ENCODE measurements at places on chromosomes 3 and 15. TPM values are rescaled to one million over a fixed set of nuclear protein-coding genes. Genes with fewer than 3 reads are reported as not detected.

C3orf38 gene
- total RNA-seq: 37.3 TPM

- peak; percentile 44 for DNase-seq
These were observed 684 bp upstream of the RPS27L start for GRCh38 chr15:63157891-63158431.

DNA sequence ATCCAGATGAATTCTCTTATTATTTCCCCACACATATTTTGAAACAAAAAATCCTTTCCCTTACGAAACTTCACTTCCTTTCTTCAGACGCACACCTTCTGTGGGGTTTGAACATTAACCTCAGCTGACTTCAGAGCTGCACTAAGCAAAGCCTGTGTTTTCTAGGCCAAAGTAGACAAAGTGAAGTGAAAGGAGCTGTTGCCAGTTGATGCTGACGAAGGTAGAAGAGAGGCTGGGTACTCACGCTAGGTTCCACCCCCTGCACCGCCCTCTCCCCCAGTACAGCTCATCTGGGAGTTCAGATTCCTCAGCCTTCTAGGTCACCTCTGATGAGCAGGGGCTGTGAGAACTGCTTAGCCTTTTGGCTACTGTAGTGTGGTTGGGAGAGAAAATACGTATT is 24.1 kb downstream of the DUT start:
- DNase-seq: no peak

GRCh38 chr3:52428151-52429005 is 16.5 kb downstream of the SEMA3G start:
- peak; percentile 38 for DNase-seq

GRCh38 chr15:90641581-90642463 is 75.3 kb upstream of the BLM start:
- DNase-seq: no peak

GRCh38 chr3:154786724-154787123 is 293.4 kb upstream of the MME start:
- DNase-seq: no peak

SNX1 gene
- total RNA-seq: 104 TPM

ROPN1 gene
- not detected for total RNA-seq

GRCh38 chr3:94360987-94361386 is 298.1 kb downstream of the NSUN3 start:
- DNase-seq: no peak

EPHB1 gene
- 0.43 TPM for total RNA-seq
